ENCODE measurements at places on chromosomes 1 and 21.

GRCh38 chr1:167790117-167790516 lies 68.3 kb downstream of the MPZL1 start:
- no peak for DNase-seq

- no peak for DNase-seq
These were observed 23.6 kb upstream of the DUSP10 start for GRCh38 chr1:221765527-221765926.

DNA sequence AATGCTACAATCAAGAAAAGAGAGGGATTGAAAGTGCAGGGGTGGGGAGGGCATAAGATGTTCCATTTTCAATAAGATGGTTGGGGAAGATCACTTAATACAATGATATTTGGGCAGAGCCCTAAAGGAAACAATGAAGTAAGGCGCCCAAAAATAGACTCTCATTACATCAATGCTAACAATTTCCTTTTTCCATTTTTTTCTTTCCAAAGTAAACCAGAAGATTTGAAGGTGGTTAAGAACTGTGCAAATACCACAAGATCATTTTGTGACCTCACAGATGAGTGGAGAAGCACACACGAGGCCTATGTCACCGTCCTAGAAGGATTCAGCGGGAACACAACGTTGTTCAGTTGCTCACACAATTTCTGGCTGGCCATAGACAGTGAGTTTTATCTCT lies 16.8 kb downstream of the IFNAR2 start:
- no peak for DNase-seq

DNA sequence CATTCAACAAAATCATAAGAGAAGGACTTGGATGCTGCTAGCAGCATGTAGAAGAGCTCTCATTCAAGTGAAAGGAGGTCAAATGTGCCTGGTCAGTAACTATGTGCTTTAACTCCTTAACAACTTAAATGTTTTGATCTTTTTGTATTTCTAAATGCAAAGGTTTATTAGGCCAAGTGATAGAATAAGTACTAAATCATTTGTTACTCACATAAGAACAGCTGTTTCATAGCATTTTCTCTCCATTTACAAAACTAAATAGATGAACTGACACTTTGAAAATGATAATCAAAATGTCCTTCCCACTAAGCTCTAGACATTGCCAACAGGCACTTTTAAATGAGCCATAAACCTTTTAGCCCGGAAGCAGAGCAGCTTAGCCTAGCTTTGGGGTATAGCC lies 254.3 kb upstream of the PRMT6 start:
- DNase-seq, result no peak

DNA sequence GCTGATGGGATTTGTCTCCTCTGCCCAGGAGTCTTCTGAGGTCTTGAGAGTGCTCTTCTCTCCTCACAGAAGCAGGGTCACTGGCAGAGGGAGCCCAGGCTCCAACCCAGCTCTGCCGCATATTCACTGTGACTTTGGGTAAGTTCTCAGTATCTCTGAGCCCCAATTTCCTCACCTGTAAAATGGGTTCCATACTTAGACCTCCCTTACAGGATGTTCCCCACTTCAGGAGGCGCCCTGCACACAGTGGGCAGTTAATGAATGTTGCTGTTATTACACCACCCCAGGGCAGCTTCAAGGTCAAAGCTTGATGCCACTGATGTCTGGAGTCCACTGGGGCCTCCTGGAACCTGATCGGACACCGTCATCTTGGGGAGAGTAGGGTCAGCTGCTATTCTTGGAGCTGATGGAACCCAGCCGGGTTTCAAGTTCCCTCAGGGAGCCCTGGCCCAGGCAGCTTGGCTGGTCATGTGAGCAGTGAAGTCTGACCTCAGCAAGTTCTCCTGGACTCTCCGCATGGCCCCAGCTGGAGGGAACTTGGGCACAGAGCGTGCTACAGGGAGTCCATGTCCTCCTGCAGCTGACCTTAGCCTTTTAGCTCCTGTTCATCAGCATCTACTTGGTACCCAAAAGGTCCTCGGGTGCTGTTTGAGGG lies 21.8 kb downstream of the COA7 start:
- no peak for DNase-seq

DNA sequence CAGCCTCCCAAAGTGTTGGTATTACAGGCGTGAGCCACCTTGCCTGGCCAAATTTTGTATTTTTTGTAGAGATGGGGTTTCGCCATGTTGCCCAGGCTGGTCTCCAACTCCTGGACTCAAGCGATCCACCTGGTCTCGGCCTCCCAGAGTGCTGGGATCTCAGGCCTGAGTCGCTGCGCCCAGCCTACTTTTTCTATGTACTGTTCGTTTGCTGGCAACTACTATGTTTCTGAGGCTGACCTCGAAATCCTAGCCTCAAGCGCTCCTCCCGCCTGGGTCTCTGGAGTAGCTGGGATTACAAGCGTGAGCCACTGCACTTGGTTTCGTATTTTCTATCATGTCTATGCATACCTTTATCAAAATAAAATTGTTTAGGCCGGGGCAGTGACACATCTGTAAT lies 675 bp upstream of the TEKT2 start:
- DNase-seq, result no peak

DNA sequence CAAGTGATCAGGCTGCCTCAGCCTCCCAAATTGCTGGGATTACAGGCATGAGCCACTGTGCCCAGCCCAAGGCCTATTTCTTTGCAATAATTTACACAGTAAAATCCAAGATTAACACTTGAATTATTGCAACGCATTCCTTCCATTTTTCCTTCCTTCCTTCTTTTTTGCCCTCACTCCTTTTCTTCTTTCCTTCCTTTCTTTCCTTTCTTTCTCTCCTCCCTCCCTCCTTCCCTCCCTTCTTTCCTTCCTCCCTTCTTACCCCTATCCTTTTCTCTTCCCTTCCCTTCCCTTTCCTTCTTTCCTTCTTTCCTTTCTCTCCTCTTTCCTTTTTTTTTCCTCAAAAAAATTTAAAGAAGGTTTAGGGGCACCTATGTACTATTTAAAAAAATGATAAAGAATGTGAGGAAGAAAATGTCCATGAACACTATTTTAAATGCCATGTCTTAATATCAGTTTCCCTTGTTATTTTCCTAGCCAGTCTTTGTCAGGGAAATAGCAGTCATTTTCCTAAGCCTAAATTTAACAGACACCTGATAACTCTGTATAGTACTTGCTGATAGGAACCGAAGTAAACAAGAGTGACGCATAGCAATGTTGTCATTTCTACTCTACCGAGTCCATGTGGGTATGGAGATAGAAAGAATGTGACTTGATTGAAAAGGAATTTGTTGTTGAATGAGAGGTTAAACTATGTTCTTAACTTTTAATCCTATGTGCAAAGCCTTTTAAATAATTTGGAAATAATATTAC lies 79.8 kb upstream of the HMCN1 start:
- DNase-seq, result no peak

DNA sequence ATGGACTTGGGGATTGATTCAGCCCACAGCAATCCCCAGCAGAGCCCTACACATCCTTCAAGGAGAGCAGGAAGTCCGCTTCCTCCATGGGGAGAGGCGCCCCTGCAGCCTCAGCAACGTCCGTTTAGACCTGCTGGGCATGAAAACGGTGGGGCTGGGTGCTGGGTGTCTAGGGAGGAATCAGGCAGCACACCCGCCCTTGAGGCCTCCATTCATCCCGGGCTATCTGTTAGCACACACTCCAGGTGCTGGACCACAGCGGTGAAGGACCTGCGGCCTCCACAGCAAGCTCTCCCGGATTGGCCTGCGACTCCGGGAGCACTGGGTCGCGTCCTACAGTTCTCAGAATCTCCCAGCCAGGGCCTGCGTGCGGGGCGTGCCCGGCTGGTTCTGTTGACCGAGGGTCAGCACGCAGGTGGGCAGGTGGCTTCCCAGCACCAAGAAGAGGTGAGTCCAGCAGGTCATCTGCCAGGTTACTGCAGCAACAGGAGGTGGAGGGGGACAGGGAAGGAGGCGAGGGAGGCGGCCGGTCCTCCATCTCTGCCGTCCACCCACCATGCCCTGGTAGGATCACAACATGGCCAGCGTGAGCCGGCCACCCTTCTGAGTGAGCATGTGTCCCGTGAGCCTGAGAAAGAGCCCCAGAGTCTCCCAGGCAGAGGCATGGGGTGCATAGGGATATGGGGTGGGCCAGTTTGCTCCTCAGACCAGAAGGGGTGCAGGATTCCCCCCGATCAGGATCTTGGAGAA lies 96.6 kb downstream of the RIPK4 start:
- no peak for DNase-seq

DNA sequence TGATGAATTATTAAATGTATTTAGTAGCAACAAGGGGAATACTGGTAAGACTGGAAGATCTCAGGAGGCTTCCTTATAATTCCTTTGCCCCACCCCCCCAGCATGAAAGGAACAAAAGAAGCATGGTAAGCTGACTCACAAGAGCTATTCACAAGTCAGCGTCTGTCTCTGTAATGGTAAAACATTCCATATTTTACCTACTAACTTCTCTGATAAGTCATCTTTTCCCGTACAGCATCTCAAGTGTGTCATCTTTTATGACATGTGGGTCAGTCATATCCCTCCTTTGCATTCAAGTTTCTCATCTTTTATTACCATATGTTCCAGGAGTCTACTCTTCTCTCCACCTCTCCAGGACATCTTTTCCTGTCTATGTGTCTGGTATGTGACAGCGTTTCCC lies 241.3 kb downstream of the PLA2G4A start:
- no peak for DNase-seq

- no peak for DNase-seq
These were observed 92.3 kb downstream of the DMRTB1 start for GRCh38 chr1:53551428-53551995.

DNA sequence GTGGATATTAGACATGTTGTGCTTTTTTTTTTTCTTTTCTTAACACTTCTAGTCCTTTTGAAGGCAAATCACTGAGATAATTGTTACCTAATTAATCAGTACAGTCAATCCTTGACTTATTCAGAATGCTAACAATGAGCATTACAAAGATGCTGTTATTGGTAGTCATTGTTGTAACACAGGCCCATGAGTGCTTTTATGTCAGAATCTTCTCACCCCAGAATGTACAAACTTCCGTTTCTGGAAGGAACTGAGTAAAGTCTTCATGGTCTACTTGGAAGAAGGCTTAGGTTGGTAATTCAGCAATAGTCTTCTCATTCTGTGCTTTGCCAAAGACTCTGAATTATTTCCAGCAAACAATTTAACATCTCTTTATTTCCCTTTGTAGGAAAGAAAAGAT lies 3.1 kb downstream of the KCNK1 start:
- no peak for DNase-seq

- DNase-seq, result no peak
These were observed at the start of gene OLFM3 for GRCh38 chr1:101996825-101997465. Gene OLFM3, minus strand, starts transcription at chr1:101996926.

DNA sequence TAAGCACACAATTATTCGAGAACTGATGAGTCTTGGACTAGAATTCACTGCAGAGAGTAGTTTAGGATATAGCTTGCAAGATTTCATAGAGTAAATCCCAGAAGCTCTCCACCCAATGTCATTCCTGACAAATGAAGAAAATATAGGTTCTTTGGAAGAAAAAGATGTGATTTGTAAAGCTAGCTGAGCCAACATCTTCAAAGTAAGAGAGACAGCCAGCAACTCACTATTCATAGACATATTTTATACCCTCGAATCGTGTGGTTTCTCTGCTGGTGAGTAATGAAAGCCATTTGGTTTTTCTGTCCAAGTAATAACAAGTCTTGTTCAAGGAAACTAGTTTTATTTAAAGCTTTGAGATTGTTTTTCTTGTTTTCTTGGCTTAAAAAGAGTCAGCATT lies 165.7 kb upstream of the SYT6 start:
- no peak for DNase-seq

DNA sequence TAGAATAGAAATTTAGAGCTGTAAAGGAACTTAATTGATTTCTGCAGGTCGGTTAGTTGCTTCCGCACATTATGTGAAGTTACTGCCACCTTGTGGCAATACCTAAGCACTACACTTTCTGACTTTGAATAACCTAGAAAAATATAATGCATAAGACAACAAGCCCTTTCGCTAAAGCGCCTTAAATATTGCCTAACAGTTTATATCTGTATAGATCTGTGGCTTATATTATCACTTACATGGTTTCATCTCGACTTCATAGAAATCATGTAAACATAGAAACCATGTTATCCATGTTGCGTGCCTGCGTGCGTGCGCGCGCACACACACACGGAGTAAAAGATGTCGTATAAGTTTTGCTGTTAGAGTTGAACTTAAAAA lies 10.9 kb upstream of the IFI16 start:
- no peak for DNase-seq

DNA sequence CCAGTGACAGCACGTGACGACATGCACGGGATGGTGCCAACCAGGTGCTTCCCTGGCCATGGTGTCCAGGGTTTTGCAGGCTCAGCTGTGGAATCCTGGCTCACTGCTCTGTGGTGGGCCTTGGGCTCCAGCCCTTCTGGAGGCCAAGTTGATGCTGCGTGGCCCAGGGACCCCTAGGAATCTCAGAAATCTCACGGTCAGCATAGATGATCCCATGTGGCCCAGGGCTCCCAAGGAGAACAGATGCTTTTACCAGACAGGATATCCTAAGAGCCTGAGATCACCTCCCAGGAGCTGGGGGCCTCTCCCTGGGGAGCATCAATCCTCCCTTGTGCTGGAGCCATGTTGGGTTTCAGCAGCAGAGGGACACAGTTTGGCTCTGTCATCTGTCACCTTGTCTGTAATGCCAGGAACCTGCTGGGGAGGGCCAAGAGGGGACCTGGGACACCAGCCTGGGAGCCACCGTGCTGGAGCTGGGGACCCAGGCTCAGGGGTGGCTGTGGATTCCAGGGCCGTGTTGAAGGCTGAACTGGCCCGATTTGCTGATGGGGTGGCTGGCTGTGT lies 63.9 kb downstream of the TRIM11 start:
- no peak for DNase-seq

- DNase-seq, result no peak
These were observed 5.0 kb upstream of the DUSP23 start for GRCh38 chr1:159775716-159776115.

- no peak for DNase-seq
These were observed 21.6 kb upstream of the SERBP1 start for GRCh38 chr1:67451815-67452214.

DNA sequence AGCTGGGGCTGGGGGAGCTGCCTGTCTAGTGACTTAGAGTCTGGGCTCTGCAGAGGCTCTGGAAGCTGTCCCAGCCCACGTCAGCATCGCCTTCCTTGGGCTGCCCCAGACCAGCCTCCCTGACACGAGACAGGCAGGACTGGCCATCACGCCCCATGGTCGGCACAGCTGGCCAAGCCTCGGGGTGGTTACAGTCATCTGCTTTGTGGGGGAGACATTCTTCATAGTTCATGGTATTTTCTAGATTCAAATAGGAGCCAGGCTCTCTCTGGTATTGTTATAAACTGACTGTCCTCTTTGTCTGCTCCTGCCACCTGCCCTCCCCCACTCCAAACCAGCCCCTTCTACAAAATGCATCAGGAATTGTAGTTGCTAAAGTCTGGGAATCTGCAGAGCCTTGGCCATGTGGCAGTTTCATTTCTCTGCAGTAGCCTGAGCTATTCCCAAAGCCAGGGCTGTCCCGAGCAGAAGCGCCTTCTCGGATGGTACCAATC lies 29.4 kb downstream of the OLFML2B start:
- DNase-seq, result no peak

DNA sequence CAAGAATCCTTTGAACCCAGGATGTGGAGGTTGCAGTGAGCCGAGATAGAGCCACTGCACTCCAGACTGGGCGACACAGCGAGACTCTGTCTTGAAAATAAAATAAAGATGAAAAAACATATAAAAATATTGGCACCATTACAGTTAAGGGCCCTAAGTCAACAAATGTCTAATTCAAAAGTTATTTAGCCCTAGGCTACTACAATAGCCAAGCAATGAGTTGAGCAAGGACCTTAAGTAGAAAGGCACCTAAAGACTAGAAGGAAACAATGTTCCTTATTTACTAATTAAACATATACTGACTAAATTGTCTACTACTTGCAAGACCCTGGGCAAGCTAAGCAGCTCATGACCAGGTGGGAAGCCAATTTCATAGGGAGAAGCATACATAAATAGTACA lies 4.1 kb downstream of the PIK3R3 start:
- DNase-seq, result no peak

Measured in stimulated activated CD4-positive, alpha-beta T cell treated with anti-CD3 and anti-CD28 coated beads, Interleukin-4, amount 100 ng/mL, for 1 hour (primary cell).